Activated CD8-positive, alpha-beta memory T cell treated with anti-CD3 and anti-CD28 coated beads for 36 hours (primary cell): ENCODE measurements at places on chromosomes 2 and 18. TPM values are rescaled to one million over a fixed set of nuclear protein-coding genes. Genes with fewer than 3 reads are reported as not detected.

The SKOR2 gene
- not detected for total RNA-seq

The CHRND gene
- total RNA-seq, result not detected

The NRP2 gene
- total RNA-seq, result 0.82 TPM

The CCDC141 gene
- 1.1 TPM for total RNA-seq

The KCNJ3 gene
- not detected for total RNA-seq

The REV1 gene
- total RNA-seq, result 31.5 TPM

The C2orf42 gene
- 22.9 TPM for total RNA-seq

The KCNF1 gene
- total RNA-seq, result not detected

The DSC2 gene
- not detected for total RNA-seq

The POTEE gene
- total RNA-seq, result 0.34 TPM

The CERKL gene
- not detected for total RNA-seq

The IL1RN gene
- 0.91 TPM for total RNA-seq

The RNASEH1 gene
- 41.4 TPM for total RNA-seq
